ENCODE measurements at places on chromosomes 12 and 14.

DNA sequence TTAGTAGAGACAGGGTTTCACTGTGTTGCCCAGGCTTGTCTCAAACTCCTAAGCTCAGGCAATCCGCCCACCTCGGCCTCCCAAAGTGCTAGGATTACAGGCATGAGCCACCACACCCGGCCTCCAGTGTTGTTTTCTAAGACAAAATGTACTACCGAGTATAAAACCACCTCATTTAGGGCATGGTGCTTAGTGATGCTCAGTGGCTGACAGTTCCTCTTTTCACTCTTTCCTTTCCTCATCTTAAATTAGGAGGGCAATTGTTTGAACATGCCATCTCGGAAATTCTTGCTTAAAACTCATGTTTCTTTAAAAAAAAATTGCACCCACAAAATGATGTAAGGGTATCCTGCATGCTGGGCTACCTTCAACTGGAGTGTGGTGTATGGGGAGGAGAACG lies 89.0 kb downstream of the RFX4 start:
- no peak for DNase-seq

GRCh38 chr14:57845802-57846531 lies 19.9 kb downstream of the SLC35F4 start:
- DNase-seq = no peak

DNA sequence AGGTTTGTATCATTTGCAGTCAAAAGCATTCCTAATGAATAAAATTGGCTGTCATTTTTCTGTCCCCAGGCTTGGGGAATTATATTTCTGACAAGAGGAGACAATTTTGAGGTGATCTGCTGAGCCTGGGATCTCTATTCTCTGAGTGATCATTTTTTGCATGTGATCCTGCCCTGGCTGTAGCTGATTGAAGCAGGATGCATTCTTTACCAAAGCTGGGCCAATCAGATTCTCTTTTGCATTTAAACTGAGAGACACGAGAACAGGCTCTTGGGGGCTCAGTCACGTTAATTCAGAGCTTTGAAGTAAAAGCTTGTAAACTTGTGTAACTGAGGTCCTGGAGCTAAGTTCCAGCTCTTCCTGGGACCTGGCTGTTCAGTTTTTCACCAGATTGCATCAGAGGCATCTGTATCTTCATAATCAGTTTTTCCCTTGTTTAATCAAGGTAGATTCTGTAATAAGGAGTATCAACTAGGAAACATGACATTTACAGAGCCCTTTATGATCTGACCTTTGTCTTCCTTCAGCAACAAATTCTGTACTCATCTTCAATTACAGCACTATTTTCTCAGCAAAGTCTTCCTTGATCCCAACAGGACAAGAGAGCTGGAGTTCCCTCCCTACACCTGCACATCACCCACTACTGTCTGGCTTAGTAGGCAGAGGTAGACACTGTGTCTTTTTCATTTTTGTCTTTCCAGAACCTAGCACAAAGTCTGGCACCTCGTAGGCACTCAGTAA lies 35.0 kb upstream of the MANSC4 start:
- DNase-seq = no peak

DNA sequence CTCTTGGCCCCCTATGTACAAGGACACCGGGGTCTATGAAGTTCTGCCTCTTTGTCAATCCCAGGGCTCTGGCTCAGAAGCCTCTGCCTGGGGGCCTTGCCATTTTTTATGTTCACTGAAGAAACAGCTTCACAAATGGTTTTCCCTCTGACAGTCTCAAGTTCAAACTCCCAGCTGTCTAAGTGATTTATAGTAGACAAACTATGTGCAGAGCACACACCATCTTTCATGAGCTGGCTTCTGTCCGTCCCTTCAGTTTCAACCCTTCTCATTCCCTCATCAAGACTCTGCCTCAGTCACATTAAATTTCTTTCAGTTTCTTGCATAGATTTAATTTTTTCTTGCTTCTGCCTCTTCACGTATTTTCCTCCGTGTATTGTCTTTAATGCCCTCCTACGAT lies 2.7 kb upstream of the DCD start:
- no peak for DNase-seq

DNA sequence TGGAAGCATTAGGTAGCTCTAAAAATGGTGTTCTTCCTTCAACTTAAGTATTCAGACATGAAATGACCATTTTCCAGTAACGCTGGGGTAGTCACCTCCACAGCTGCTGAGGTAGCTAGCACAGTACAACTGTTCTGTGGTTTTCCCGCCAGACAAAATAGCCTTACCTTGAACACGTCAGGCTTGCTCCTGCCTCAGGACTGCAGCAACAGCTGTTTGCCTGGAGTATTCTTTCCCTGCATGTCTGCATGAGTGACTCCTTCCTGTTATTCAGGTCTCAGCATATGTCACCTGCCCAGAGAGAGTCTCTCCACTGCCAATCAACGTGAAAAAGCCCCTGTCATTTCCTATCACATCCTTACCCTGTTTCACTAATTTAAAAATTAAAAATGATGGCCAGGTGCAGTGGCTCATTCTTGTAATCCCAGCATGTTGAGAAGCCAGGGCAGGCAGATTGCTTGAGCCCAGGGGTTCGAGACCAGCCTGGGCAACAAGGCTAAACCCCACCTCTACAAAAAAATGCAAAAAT lies 37.9 kb downstream of the WDR89 start:
- no peak for DNase-seq
